NCI-H226 (cell line): ENCODE measurements at places on chromosomes 5 and 9.

DNA sequence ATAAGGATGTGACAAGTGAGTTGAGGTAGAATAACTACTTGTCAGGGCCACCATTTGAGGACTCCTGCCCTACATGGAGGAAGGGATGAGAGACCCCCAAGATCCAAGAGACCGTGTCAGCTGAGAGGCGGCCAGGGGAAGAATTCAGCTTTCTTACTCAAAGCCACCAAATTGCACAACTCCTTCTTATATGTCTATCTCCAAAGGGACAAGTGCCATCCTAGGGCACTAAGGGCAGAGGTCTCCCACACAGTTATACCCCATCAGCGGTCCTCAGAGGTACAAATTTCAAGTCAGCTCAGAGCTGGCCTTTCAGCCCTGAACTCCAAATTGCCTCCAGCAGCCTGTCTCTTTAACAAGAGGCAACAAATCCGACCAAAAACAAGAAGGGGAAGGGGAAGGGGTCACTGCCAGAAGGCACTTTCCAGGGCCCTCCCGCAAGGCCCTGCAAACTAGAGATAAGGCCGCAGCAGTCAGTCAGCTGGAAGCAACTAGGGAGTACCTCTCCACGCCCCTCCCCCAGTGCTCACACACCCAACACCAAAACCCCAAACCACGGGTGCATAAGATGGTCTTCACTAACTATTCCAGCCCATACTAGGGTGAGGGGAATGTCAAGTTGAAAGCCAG, 6.1 kb upstream of the STOML2 start:
- DNase-seq, result no peak

GRCh38 chr5:95110118-95110517, 174.8 kb downstream of the MCTP1 start:
- no peak for DNase-seq

DNA sequence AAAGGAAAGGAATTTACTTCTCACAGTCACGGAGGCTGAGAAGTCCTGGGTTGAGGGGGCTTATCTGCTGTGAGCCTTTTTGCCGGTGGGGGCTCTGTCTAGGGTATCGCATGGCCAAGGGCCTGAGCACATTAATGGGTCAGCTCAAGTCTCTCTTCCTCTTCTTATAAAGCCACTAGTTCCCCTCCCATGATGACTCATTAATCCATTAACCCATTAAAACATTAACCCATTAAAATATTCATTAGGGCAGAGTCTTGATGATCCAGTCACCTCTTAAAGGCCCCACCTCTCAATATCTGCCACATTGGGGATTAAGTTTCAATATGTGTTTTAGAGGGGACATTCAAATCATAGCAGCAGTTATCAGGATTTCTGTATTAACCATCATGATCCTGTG, 406.3 kb downstream of the SPOCK1 start:
- no peak for DNase-seq

GRCh38 chr5:82044010-82044409, 72.2 kb downstream of the ATG10 start:
- no peak for DNase-seq

GRCh38 chr5:9534881-9535517, 10.9 kb downstream of the SEMA5A start:
- DNase-seq, result peak; percentile 69

- DNase-seq, result no peak
Measured at GRCh38 chr5:173711466-173711865, 95.0 kb upstream of the BOD1 start.
